Activated T-cell treated with anti-CD3 and anti-CD28 coated beads for 4 hours (primary cell): ENCODE measurements at places on chromosomes 5 and 9.

DNA sequence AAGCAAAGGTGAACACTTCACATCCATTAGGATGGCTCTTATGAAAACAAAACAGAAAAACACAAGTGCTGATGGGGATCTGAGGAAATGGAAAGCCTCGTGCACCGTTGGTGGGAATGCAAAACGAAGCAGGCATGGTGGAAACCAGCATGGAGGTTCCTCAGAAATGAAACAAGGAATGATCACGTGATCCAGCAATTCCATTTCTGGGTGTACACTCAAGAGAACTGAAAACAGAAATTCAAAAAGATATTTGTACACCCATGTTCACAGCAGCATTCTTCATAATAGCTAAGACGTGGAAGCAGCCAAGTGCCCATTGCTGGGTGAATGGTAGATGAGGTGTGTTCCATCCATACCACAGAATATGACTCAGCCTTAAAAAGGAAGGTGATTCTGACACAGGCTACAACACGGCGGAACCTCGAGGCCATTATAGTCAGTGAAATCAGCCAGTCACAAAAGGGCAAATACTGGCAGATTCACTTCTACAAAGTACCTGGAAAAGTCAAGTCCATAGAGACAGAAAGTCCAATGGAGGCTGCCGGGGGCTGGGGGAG is 87.2 kb upstream of the RAPGEF1 start:
- DNase-seq, result no peak

DNA sequence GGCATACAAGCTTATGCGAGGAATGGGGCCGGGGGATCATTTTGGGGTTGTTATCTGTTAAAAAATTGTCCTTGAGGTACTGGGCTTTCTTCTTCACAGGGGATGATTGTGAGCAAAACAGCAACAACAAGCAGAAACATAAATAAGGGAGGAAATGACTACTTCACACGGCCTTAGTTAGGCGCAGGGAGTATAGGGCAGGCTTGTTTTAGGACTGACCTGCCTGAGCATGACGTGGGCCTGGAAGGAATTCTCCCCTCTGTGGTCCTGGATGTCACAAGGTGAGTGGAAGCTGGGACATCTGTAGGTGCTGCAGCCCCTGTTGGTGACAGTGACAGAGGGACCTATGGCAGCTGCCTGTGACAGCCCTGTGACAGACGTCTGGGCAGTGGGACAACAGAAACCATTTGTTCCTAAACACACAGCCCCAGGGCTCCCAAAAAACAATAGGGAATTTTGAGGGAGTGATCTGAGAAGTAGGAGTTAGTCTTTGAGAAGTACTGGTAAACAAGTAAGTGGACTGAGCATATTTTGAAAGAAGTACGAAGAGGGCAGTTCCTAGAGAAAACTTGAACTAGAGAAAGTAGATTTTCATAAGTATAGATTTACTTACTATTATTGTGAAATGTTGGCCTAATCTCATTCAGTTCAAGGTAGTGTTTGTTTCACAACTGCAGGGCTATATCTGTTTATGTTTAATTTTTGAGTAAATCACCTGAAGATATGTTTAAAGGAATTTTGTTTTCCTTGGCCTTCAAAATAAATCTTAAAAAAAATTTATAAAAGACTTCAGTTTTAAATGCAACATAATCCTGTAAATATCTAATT is 113.1 kb downstream of the KDM4C start:
- no peak for DNase-seq

- peak; percentile 2 for DNase-seq
These were observed 33.2 kb downstream of the GRIN3A start for GRCh38 chr9:101705135-101705661.

GRCh38 chr9:133181561-133181960 is 17.8 kb upstream of the GBGT1 start:
- no peak for DNase-seq

- no peak for DNase-seq
These were observed 4.7 kb upstream of the PPP1R26 start for GRCh38 chr9:135474915-135475314.

- DNase-seq, result no peak
These were observed 29.3 kb downstream of the TUT7 start for GRCh38 chr9:86324901-86325300.

- no peak for DNase-seq
These were observed 16.4 kb upstream of the LPCAT1 start for GRCh38 chr5:1540166-1540565.

- no peak for DNase-seq
These were observed 88.6 kb downstream of the EHMT1 start for GRCh38 chr9:137707361-137707760.

DNA sequence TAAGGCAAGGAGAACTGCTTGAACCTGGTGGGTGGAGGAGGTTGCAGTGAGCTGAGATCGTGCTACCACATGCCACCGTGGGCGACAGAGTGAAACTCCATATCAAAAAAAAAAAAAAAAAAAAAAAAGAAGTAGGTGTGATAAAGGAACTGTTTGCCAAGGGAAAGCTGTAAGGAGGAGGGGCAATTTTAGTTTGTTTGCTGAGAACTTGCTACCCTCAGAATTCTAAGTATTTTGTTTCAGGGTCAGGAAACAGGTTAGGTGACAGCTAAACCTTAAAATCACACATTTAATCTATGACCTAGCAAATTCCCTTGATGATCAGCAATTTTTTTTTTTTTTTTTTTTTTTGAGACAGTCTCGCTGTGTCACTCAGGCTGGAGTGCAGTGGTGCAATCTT is 7.2 kb upstream of the ARRDC3 start:
- DNase-seq, result no peak

GRCh38 chr5:7391814-7392692 is 3.9 kb upstream of the ADCY2 start:
- DNase-seq, result no peak

- no peak for DNase-seq
These were observed 71.1 kb upstream of the CD180 start for GRCh38 chr5:67267512-67268216.
